Iris pigment epithelial cell (primary cell): ENCODE measurements at places on chromosomes 7 and 10.

DNA sequence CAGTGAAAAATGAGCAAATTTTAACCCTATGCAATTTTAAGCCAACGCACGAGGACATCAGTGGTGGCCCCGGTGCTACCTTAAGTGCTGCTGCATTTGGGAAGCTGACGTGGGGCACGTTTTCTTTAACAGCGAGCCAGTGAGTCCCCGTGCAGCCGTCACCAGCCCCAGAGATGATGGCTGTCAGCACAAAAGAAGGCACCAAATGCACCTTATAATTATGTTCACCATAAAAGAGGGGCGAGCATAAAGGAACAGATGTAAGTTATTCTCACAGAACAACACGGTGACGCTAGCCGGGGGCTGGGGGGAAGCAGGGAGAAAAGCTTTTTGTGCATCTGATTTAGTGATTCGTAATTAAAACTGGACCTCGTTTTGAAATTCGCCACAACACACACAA is 260.1 kb downstream of the DNAJB6 start:
- no peak for DNase-seq

DNA sequence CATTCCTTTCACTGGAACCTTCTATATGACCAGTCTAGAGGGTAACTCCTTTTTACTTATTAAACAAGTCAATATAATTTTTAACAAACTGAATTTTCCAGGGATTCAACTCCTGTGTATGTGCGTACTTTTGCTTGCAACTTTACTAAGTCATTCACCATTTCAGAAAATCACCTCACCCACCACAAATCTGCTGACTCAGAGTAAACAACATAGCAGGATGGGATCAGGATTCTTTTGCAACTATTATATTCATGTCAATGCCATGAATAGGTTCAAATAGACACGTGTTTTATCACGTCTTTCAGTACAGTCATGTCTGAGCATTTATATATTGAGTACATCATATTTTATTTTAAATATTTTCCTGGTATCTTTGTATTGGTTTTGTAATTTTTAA is 14.5 kb downstream of the CTTNBP2 start:
- DNase-seq: peak; percentile 27

GRCh38 chr7:104963378-104963990 is 50.5 kb upstream of the KMT2E start:
- DNase-seq: no peak

GRCh38 chr10:94645285-94645684 is 38.2 kb upstream of the CYP2C18 start:
- DNase-seq: no peak

DNA sequence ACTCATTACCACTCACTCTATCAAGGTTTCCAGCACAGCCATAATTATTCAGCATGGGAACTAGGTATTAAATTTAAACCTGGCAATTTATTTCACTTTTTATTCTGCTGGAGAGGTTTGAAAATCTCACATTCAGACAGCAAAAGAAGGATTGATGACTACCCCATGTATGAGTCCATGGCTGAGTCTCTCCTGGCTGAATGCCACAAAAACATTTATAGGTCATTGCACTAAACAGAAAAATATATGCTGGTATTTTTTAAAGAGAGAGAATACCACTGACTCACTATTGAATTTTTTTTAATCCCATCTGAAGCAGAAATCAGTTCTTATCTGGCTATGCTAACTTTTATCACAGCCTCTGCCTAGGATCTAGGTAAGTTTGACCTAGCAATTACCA is 336.3 kb downstream of the PPP1R3A start:
- peak; percentile 35 for DNase-seq

- DNase-seq: peak; percentile 35
These were observed 308.0 kb upstream of the KCND2 start for GRCh38 chr7:119964788-119965542.

GRCh38 chr10:11825796-11826414 is 2.7 kb downstream of the PROSER2 start:
- no peak for DNase-seq

DNA sequence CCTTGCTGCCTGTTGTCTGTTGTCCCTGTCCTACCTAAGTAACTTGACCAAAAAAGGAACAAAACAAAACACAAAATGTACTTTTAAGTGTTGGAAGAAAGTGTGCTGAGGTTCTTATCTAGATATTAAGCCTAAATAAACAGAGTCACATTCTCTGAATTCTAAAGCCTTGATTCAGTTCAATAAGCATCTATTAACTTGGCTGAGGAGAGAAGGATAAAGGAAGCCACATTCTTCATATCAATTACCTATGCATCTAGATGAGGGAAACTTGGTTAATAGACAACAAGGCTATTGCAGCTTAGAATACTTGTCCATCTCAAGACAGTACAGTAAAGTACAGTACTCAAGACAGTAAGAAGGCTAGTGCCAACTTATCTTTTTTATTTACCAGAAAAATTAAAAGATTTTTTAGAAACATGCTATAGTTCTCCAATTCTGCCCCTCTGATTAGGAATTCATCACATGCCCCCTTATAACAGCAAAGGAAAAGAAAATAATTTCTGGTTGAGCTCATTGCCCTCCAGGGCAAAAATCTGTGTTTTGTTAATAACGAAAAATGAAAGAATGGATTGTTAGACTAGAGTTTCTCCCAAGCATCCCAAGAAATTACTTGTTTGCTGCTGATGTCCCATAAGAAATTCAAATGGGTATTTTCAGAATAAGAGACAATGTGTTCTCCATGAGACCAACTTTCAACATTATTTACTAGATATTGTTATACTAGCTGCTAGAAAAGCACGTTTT is 546.5 kb upstream of the SEMA3D start:
- peak; percentile 67 for DNase-seq

DNA sequence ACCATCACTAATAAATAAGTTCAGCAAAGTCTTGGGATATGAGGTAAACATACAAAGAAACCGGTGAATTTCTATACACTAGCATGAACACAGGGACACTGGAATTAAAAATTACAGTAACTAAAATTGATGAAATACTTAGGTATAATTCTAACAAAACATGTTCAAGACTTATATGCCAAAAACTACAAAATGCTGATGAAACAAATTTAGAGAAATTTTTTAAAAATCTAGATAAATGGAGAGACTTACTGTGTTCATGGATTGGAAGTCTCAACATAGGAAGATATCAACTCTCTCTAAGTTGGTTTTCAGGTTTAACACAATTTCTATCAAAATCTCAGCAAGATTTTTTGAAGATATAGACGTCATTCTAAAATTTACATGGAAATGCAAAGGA is 128.8 kb upstream of the RET start:
- DNase-seq: no peak

- no peak for DNase-seq
These were observed 92.1 kb downstream of the EBF3 start for GRCh38 chr10:129871966-129872365.

- DNase-seq: no peak
These were observed 73.5 kb downstream of the ST8SIA6 start for GRCh38 chr10:17380888-17381287.

GRCh38 chr10:63346015-63346441 is 119.7 kb downstream of the JMJD1C start:
- DNase-seq: peak; percentile 66

DNA sequence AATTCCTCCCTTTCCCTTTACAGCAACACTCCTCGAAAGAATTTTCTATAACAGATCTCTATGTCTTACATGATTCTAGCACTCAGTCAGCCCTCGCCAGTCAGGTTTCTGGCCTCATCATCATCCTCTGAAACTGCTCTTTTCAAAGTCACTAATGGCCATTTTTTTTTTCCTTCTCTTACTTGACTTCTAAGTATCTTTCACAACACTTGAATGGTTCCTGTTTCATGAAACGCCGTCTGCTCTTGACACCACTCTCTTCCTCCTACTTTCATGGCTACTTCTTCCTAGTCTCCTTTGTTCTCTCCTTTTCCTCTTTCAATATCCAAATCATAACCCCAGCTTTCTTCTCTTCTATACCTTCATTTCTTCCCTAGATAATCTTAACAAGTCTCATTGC is 100.5 kb upstream of the NRP1 start:
- DNase-seq: no peak
